ENCODE measurements at places on chromosomes 13 and 19.

DNA sequence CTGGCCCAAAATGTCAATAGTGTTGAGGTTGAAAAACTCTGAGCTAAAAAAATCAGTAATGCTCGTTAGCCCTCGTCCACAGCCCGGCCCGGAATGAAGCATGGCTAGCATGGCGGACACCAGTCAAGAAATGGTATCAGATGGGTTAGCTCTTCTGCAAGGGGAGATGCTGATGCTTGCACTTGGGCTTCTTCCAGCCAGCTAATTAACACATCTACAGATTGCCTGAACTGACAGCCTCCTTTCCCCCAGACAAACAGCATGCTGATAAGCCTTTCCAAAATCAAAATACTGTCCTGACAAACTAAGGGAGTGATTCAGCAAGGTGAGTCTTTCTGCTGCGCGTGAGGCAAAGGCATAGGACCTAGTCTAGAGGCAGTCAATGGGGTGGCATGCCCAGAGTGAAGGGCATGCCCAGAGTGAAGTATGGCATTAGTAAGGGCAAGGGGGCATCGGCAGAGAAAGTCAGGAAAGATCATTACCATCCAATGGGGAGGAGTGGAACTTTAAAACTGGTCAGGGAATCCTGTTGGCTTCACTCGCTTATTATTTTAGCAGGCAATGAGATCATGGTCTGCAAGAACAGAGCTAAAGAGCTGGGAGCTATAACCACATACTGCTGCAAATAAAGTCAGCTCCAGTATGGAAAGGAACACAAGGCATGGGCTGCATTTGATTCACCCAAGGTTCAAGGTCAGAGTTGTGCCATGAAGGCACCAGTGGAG lies 30.2 kb upstream of the UBE2L5 start:
- DNase-seq, result no peak

- DNase-seq, result no peak
Measured at GRCh38 chr19:48837687-48838086, 1.4 kb upstream of the HSD17B14 start.

- DNase-seq, result no peak
Measured at GRCh38 chr19:18985257-18985656, 44.2 kb upstream of the HOMER3 start.

DNA sequence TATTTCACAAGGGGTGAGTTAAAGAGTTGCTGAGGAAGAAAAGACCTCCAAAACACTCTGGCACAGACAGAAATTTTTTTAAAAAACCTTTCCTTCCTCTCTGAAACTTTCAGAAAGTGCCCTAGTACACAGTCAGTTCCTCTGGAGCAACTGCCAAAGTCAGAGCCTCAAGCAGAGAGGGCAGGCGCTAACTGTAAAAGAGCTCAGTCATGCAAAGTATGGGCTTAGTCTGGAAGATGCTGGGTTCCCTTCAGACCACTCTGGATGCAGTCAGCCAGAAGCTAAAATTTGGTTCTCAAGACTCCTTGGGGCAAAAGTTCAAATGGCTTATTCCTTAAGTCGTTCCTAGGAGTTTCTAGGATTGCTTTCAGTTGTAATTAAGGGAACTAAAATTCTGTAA lies 671.6 kb downstream of the PCDH9 start:
- DNase-seq, result no peak

GRCh38 chr13:105655046-105655445 lies 880.4 kb downstream of the EFNB2 start:
- no peak for DNase-seq
